ENCODE measurements at places on chromosomes 12 and 14.

DNA sequence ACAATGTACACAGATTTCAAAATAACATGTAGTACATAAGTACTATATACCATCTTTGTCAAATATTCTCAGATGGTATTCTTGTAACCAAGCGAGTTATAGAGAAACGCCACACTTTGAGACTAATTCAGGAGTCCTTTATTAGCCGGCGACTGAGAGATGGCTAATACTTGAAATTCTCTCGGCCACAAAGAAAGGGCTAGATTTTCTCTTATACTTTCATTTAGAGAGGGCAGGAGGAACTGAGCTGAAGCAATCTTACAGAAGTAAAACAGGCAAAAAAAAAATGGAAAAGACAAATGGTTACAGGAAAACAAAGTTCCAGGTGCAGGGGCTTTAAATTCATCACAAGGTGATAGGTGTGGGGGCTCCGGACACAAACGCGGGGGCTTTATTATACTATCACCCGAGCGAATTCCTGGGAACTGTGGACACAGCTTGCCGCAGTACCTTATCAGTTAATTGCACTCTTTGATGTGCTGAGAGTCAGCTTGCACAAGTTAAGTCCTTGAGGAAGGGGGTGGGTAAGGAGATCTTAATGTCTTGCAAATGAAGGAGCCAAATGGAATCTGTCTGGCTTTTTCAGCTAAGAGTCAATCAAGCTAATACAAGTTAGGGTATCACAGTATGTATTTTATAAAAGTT, 382.3 kb downstream of the KCNH5 start:
- DNase-seq: no peak

DNA sequence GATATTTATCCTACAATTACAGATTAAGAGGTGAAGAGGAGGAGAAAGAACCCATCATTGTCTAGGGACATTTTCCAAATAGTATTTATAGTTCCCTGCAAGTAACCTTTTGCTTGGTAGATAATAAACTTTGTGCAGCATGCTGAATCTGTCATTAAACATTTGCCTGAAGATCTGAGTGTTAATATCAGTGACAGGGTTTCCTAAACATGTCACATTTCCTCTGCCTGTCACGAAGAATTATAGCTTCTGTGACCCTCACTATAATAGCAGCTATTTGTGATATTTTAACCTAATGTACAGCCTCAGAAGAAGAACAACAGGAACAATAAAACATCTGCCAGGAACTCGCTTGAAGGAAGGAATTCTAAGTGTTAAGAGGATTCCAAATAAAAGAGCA, 350.3 kb downstream of the GXYLT1 start:
- no peak for DNase-seq

DNA sequence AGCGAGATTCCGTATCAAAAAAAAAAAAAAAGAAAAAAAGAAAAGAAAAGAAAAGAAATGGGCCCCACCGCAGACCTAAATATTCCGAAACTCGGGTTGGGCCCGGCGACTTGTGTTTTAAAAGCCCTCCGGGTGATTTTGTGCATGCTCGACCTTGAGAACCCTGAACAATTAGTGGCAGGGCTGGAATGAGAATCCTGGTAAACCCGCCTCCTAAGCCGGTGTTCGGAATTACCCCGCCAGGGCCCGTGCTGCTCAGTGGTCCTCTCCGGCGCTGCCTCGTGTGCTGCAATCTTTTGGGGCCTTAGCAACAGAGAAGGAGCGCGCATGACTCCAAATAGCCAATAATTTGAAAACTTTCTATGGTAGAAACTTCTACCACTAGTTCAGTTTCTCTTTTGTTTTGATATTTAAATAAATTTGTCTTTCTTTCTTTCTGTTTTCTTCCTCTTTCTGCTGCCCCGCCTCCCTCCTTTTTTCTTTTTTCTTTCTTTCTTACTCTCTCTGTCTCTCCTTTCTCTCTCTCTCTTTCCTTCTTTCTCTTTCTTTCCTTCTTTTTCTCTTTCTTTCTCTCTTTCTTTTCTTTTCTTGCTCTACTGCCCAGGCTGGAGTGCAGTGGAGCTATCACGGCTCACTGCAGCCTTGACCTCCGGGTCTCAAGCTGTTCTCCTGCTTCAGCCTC, 1.5 kb upstream of the GALNT6 start:
- no peak for DNase-seq

DNA sequence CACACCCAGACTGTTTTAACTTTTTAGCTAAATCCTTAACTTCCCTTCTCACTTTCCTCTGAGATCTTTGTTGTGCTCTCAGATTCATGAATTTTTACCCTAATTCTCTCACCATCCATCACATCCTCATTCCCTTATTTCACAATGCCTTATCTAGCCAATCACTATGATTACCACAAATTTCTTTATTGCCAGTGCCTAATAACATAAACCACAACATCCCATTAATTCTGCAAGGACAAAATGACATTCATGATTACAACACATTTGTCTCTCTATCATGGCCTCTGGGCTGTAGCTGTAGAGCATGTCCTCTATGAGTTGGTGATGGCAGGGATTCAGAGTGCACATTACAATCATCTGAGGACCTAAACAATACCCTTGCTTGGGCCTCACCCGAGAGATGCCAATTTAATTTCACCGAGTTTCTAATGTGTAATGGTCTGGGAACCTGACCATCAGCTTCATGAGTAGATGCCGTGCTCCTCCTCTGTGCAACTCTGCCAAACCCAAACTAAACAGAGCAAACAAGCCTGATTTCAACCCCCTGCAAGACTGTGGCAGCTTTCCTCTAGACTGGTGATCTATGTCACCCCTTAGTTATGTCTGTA, 99.3 kb downstream of the SPTSSA start:
- DNase-seq: no peak

DNA sequence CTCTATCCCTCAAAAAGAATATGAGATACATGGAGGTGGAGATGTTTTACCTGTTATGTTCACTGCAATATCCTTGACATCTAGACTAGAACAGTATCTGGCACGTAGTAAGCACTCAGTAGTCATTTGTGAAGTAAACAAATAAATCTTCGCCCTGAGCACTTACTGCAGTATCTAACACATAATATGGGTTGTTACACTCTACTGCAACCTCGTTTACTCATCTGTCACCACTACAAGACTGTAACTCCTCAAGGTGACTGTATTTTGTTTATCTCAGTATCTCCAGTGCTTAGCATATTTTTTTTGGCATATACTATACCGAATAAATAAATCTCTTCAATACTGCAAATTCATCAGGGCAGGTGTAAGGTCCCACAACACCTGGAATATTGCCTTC, 66.1 kb downstream of the WASHC3 start:
- no peak for DNase-seq

DNA sequence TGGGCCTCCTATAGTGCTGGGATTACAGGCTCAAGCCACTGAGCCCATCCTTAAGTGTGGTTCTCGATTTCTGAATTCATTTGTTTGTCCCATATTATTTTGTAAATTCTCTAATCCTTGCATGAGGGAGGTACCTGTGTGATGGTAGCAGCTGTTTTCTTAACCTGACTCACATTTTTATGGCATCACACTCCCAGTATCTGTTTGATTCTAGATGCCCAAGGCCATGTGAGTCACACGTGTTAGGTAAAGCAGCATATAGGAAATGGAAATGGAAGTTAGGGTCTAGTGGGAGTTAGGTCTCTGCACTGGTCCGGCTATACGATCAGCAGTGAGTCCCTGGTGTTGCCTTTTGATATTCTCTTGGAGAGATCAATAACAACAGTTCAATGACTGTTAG, 198.1 kb downstream of the ERC1 start:
- no peak for DNase-seq

GRCh38 chr12:92045852-92046251, 99.8 kb downstream of the BTG1 start:
- no peak for DNase-seq

DNA sequence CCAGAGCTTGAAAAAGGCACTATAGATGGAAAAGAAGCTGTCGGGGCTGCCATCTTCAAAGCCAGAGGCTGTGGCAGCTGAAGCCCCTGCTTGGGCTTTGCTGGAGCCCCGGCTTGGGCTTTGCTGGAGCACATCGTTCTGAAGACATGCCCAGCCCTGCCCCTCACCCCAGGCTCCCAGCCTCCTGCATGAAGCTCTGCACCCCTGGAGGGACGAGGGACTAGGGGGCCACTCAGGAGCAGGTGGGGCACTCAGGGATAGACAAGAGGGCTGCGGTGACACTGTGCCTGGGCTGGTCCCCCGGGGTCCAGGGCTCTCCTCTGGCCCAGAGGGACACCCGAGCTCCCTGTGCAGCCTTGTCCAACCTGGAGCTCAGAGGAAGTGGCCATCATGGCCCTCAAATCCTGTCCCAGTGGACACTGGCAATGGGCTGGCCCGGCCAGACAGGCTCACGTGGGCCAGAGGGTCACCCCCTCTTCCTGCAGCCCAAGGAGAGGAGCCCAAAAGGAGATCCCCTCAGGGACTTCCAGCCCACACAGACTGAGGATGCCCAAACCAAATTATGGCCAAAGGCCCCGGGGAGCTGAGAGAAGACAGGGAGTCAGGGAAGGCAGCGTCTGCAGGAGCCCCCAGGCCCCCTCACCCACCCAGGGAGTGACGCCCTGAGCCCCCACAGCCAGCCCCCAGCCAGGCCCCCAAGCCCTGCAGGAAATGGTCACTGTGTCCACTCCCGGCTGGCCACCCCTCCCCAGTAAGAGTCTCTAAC, 23.1 kb upstream of the C14orf180 start:
- peak; percentile 25 for DNase-seq

GRCh38 chr14:90651271-90651804, 164.9 kb downstream of the TTC7B start:
- no peak for DNase-seq

GRCh38 chr12:80589077-80589476, 118.4 kb upstream of the MYF6 start:
- no peak for DNase-seq

DNA sequence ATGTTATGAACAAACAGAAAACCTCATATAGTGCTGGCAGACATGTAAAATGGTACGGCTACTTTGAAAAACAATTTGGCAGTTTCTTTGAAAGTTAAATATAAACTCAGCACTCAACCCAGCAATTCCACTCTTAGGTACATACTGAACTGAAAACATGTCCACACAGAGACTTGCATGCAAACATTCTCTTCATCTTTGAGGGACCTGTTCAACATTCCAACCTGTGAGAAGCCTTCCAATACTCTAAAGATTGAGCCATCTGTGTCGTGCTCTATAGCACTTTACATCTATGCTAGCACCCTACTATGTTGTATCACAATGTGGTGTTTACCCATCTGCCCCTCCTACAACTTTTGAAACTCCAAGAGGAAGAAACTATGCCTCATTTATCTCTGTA, 79.3 kb downstream of the DNAI7 start:
- no peak for DNase-seq

GRCh38 chr12:41289501-41289900, 101.4 kb downstream of the PDZRN4 start:
- no peak for DNase-seq

- DNase-seq: no peak
These were observed 39.4 kb upstream of the ANO4 start for GRCh38 chr12:100755186-100755585.

- DNase-seq: no peak
These were observed 269.4 kb downstream of the ITPR2 start for GRCh38 chr12:26563552-26563951.

DNA sequence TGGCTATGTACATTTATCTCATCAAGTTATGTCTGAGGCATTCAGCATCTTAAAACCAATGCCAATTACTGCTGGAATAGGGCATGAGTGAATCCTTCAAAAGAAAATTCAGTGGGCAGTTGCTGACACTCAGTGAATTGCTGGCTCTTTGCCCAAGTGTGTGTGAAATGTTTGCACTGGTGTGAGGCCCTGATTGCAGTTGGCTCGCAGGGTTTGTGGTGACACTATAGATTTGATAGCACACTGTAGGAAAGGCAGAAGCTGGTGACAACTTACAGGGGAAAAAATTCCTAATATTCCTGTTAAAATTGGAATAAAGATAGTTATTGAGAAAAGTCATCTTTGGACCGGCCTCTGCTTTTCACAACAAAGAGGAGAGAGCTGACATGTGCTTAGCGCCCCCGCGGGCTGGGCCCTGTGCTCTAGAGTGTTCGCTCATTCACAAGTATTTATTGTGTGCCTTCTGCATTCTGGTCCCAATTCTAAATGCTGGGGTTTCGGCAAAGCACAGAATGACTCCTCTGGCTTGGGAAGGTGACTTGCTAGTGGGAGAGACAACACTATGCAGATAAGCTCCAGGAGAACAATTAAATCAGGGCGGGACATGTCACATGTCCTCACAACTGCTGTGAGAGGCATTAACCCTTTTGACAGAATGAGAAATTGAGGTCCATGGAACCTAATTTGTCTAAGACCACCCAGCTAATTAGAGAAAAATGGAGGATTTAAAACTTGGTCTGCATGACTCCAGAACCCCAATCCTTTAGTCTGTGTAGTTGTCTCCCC, 418.7 kb downstream of the NPAS3 start:
- peak; percentile 4 for DNase-seq

- DNase-seq: no peak
These were observed 18.3 kb downstream of the SLC38A2 start for GRCh38 chr12:46354111-46354801.

- no peak for DNase-seq
These were observed 52.4 kb downstream of the VCPKMT start for GRCh38 chr14:50063876-50064420.

DNA sequence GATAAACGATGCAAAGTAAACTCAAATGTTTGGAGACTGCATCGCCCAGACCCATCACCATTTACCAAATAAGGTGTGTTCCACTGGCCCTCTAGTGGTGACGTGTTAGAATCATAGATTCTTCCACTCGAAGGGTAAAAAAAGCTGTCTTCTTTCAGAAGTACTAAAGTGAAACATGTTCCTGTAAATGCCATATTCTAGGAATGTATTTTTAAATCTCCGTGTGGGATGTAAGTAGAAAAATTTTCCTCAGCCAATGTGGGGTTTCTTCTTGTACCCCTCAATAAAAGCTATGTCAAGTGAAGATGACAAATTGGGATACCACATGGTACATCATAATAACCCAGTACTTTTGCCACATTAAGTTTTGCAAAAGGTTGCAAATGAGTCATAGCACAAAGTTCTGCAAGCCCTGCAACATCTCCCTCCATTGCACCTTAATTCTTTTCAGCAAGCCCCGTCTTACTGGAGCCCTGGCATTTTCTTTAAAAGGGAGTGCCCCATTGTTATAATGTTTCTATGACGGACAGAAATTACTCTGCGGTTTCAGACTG, 100.8 kb downstream of the CCER1 start:
- DNase-seq: peak; percentile 64

DNA sequence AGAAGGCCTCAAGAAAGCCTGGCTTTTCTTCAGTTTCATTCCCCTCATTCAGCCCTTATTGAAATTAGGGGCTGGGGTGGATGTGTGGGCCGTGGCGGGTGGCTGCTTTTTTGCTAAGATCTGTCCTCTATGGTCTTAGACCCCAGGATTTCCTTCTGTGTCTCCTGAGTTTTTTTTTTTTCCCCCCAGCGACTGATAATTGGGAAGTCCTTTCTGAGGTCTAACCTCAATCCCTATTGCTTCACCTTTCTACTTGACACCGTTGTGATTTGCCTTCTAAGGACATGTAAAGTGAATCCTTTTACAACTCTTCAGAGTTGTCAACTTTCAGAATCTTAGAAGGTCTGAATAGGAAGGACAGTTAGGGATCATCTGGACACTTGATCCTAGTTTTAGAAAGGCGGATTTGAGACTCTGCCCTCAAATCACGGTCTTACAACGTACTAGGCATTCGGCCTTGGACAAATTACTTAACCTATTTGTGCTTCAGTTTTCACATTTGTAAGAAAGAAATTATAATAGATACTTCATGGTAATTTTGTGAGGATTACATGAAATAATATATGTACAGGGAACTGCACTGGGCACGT, 4.4 kb downstream of the GPR84 start:
- DNase-seq: no peak
